ENCODE measurements at places on chromosomes 2 and 18. TPM values are rescaled to one million over a fixed set of nuclear protein-coding genes. Genes with fewer than 3 reads are reported as not detected.

- DNase-seq = no peak
Measured at GRCh38 chr2:43508209-43508608, 87.6 kb downstream of the THADA start.

DNA sequence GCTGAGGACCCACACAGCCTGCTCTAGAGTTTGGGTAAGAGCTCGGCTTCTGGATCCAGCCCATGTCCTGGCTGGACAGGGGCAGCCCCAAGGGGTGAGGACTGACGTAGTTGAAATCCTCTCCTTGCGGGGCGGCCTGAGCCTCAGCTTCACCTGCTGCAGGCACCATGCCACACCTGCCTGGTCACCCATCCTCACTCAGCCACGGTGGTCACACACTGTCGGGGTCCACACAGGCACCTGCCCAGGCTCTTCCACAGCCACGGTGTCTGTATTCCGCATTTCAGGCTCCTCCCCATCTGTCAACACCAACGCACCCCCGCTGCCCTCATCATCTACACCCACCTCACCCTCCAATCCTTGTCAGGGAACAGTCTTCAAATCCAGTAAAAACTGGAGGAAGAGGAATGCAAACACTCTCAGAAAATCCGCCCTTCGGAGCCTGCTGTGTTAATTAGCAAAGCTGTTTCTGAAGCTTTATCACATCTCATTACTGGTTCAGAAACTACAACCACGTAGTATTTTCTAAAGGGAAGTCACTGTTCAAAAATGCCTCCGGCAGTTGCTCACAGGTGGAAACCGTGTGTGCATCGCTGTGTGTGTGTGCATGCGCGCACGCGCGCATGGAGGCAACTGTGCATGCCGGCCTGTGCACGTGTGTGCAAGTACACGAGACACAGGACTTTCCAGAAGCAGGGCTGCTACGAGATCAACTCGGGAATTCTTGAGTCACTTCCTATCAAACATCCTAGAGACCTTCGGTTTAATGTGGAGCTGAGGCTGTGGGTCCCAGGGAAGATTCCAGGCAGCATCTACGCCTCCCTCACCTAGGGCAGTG is 38.2 kb downstream of the SLC66A2 start:
- peak; percentile 80 for DNase-seq

DNA sequence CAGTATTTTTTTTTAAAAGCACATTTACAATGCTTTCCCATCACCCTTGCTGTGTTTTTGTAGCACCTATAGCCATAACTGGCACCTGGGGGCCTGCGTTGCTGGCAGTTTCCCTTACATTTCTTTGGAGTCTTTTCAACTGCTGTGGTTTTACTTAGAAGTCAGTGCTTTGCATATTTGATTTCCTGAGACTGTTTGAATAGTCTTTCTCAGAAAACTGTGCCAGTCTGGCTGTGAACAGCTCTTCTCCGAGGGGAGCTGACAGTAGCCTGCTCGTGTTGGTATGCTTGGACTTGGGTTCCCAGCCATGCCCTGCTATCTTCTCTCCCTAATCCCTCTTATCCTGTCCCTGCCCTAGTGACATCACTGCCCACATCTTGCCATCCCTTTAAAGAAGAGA is 81.5 kb downstream of the DPP4 start:
- no peak for DNase-seq

DNA sequence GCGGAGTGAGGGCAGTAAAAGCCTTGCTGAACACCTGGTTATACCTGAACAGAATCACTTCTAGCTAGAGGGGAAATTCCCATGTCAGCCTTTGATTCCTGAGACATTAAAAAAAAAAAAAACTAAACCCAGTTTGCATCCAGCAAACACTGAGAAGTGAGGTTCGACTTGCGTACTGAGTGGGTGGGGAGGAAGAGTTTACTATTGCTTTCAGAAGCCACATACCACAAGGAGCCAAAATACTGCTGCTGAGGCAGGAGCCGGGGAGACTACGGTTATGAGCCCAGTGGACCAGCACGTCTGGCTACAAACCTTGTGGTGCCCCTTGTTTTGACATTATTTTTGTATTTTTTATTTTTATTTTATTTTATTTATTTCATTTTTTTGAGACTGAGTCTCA is 2.7 kb downstream of the COLEC11 start:
- no peak for DNase-seq

GRCh38 chr2:60531701-60532133 is 21.7 kb downstream of the BCL11A start:
- DNase-seq = no peak

- DNase-seq = no peak
Measured at GRCh38 chr18:2513616-2514015, 57.7 kb downstream of the METTL4 start.

GRCh38 chr2:232880764-232881351 is 10.8 kb downstream of the SNORC start:
- DNase-seq = no peak

DNA sequence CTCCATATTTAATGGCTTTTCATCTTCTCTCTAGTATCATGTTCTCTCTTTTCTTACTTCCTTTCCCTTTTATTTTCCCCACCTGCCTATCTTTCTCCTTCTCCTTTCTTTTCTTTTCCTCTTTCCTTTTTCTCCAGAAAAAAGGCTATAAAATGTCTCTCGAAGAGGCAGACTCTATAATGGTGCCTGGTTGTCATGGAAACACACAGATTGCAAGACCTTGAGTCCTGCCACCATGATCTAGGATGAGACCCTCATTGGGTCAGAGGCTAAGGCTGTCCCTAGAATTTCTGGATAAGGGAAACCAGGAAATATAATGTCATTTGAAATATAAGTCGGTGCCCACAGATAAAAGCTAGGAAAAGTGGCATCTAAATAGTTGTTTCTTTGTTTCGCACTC is 36.5 kb upstream of the LHCGR start:
- no peak for DNase-seq

- no peak for DNase-seq
Measured at GRCh38 chr18:76679259-76679658, 143.1 kb upstream of the ZNF236 start.

DNA sequence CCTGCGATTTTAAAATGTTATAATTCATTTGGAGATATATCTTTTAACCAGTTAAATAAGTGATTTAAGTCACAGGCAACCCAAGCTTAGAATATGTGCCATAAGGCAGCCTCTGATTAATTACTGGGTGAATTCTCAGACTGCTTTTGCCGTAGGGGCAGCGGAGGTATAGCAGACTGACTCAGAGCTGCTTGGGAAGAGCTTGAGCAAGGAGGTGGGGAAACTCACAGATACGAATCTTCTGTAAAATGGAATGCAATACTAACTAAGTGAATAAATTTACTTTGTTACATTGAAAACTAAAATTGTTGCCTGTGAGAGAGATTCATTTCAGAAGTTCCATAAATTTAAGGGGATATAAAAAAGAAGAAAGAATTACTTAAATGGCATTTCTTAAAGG is 115.4 kb downstream of the KYNU start:
- no peak for DNase-seq

GRCh38 chr2:27796791-27797765 is 25.6 kb downstream of the MRPL33 start:
- no peak for DNase-seq

The CPO gene
- 0.84 TPM for total RNA-seq

The ALLC gene
- not detected for total RNA-seq

The CRYGC gene
- total RNA-seq = not detected

The C1QL2 gene
- not detected for total RNA-seq

The FHOD3 gene
- 5.4 TPM for total RNA-seq

The KCNJ13 gene
- not detected for total RNA-seq

The ABCG5 gene
- total RNA-seq = not detected
